H4 (cell line): ENCODE measurements at places on chromosomes 1 and 21.

DNA sequence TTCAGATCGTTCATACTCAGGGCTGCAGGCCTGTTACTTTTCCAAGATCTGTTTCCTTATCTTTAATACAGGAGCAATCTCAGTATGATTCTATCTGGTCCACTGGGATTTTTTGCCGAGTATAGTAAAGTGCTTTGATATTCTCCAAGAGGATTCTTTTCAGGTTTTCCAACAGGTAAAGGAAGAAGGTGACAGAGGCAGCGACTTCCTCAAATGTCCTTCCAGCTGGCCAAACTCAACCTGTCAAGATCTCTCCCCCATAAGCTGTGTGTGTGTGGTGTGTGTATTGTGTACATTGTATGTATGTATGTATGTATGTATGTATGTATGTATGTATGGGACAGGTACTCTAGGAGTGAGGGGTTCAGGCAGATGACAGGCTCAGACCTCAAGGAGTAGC, 1.1 kb downstream of the AKR1A1 start:
- DNase-seq, result no peak

DNA sequence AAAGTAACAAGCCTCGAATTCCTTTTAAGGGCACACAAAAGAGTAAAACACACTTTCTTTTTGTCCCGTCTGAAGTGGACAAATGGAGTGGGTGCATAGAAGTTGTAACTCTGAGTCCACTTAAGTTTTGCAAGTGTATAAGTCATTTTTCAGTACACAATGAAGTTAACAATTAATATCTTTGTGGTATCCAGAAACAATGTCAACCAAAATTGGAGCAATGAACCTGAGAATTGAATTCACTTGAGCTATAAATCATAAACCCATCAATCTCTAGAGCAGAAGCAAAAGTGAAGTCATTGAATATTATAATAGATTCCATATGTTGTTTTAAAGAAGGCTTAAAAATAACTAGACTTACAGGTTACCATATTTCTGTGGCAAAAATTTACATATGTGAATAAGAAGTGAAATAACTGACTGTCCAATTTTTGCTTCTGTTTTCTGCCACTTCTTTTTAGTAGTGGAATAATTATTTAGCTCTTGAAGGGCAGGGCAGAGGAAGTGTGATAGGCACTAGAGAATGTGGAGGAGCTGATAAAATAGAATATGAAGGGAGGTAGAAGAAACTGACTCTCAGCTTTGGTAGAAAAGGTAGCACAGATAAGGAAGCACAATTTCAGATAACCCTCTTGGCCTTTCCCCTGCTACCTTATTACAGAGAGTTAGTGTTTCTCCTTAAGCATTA, 73.9 kb upstream of the RGL1 start:
- DNase-seq, result no peak

DNA sequence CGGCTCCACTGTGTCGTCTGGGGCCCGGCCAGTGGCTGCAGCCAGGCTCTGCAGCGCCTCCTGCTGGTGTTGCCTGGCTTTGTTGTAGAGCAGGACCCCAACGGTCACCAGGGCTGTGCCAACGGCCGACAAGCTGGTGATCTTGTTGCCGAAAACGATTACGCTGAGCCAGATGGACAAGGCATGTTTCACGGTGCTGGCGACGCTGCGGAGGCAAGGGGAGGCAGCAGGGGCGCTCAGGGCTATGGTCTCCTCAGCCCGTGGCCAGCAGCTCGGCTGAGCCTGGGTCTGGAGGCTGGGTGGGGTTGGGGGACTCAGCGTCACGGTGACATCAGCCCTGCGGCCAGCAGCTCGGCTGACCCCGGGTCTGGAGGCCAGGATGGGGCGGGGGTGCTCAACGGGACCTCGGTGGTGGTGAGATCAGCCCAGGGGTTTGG, 7.0 kb upstream of the CDK11B start:
- no peak for DNase-seq

- DNase-seq, result no peak
These were observed 665 bp downstream of the DAB1 start for GRCh38 chr1:57423135-57423655.

DNA sequence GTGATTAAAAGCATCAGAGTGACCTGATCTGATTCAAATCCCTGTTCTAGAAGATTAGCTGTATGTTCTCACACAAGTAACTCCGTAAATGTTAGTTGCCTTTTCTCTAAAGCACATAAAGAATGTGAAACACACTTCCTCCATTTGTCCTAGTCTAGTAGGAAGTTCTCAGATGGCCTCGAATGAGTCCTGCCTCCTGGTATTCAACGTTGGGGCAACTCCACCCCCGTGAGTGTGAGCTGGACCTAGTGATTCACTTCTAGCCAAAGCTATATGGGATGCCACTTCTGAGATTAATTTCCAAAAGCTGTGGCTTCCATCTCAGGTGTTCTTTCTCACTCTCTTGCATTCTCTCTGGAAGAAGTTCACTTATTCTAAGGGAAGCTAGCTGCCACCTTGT, 267.6 kb downstream of the GPATCH2 start:
- no peak for DNase-seq

DNA sequence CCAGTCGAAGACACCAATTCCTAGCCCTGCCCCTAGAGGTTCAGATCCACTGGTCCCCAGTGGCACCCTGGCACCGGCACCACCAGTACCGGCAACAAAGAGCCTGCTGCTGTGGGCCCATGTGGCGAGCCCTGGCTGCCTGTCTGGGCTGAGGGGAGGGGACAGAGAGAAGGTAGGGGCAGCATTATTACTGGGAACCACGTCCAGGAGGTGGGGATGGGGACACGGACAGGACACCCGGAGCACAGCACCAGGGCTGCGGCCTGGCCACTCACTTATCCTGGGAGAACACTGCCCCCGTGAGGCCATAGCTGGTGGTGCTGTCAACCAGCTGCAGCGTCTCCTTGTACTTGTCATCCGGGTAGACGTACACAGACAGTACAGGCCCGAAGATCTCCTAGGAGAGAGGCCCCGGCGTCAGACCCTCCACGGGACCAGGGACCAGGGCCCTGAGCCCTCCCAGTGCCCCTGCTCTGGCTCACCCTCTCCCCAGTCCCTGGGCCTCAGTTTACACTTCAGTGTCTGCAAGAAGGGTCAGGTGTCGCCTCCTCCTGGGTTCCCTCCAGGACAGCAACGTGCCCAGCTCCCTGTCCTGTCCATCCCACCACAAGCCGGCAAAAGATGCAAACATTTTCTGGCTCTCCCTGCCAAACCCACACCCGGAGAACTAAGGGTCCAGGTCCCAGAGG, 15.8 kb upstream of the TAS1R2 start:
- DNase-seq, result peak; percentile 87

DNA sequence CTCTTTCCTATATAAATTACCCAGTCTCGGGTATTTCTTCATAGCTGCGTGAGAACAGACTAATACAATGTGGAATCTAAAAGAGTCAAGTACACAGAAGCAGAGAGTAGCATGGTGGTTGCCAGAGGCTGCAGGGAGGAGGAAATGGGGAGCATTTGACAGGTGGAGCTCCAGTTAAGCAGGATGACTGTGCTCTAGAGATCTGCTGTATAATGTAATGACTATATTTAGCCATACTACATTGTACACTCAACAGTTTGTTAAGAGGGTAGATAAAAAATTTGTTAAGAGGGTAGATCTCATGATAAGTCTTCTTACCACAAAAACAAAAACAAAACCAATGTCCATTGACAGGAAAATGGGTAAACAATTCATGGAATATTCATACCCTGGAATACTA, 82.1 kb downstream of the MT1HL1 start:
- DNase-seq, result no peak

DNA sequence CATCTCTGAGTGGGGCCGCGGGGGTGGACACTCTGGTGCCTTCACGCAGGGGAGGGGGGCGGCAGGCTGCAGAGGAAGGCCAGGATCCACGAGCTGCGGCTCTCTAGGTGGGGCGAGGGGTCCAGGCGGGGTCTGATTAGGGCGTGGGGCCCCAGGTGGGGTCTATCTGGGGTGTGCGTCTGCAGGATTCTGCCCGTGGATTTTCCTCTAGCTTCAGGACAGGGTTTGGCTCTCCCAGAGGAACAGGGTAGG, 6.3 kb downstream of the JMJD4 start:
- DNase-seq, result no peak

GRCh38 chr1:37958690-37959089, 11.8 kb upstream of the INPP5B start:
- DNase-seq, result no peak

GRCh38 chr1:62406576-62406975, 30.3 kb upstream of the USP1 start:
- DNase-seq, result no peak

GRCh38 chr1:230002164-230002803, 64.8 kb upstream of the GALNT2 start:
- DNase-seq, result no peak

DNA sequence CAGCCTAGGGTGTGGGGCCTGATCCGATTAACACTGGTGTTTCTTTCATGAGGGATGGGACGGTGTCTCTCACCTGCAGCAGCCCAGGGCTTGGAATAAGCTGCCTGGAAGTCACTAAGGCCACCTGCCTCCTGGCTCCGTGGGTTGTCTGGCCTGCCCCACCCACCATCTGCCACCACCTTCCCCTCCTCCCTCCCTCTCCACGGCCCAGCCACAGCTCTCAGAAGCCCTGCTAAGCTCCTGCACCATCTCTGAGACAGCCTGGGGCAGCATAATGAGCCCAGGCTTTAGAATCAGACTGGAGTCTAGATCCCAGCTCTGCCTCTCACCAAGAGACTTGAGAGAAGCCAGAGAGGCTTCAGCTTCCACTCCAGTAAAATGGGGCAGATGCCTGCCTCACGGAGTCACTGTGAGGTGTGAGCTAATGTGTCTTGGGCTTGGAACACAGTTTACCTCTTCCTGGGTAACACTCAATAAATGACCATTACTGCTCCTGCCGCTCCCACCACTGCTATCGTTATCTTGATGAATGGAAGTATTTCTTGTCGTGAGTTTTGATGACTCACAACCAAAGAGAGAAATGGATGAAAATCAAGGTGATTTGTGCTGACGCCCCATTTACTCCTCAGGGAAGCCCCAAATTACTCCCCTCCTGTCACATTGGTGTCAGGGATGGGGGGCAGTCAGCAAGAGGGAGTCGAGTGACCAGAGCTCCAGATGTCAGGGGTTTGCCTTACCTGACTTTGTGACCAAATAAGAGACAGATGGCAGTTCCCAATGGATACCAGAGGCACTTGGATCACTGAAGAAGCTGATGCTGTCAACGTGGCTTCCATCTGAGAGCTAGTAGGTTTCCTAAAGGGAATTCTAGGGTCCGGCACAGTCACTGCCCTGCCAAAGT, 23.5 kb upstream of the C1QA start:
- DNase-seq, result no peak

GRCh38 chr1:212440419-212440818, 7.7 kb downstream of the NENF start:
- no peak for DNase-seq

DNA sequence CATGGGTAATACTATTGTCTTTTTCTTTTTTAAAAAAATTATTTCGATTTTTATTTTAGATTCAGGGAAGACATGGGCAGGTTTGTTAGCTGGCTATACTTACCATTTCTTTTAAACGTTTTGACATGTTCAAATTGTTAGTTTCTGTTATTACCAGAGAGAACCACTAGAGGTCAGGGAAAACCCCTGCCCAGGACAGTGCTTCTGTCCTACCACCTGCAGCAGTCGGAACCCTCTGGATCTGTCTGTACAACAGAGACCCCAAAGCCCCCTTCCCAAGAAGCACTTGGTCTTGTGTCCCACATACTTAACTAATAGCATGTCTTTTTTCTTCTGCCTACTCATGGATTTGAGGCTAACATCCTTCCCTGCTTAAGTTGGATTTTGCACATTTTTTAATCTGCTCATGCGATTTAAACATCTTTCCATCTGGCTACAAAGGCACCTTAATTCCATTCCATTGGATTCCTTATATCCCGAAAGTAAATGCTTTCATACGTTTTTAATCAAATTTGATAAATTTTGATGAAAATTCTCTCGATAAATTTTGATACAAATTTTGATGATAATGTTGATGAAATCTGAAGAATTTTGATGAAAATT, 10.0 kb upstream of the C1orf115 start:
- DNase-seq, result peak; percentile 19
